Left lung (tissue), 14 donors: ENCODE measurements at places on chromosomes 4 and X.

- H3K36me3 ChIP-seq: no peaks in the 10 kb centered on the region
- H3K4me1 ChIP-seq: peaks cover 33% of the 10 kb centered on the region
- H3K4me3 ChIP-seq: no peak overlapping the region
- no peaks in the 10 kb centered on the region for H3K27me3 ChIP-seq
- H3K27ac ChIP-seq: peak overlapping the region; percentile 53
These were observed 55.2 kb downstream of the CHST7 start for GRCh38 chrX:46628460-46629371.

DNA sequence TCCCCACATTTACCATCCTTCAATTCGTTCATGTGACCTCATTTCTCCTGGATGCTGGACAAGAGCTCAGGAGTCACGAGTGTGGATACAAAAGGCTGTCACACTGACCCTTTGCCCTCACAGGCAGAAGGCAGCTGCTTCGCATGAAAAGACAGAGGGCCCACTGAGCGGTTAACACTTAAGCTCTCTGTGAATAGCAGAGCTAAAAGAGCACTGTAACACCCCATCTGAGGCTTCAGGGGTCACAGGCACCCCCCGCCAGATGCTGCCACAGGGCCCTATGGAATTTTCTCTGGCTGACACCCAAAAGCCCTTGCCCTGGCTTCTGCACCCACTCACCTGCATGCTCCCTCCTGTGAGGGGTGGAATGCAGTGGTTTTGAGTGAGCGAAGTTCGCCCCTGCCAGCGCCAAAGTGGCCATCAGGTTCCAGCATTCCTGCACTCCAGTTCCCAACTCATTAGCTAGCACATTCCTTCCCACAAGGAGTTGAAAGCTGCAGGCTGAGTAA is 360.9 kb downstream of the PPP3CA start:
- DNase-seq: no peak
- peaks cover 9% of the 10 kb centered on the region for H3K4me1 ChIP-seq
- H3K27ac ChIP-seq: no peak overlapping the region
- H3K36me3 ChIP-seq: no peaks in the 10 kb centered on the region

DNA sequence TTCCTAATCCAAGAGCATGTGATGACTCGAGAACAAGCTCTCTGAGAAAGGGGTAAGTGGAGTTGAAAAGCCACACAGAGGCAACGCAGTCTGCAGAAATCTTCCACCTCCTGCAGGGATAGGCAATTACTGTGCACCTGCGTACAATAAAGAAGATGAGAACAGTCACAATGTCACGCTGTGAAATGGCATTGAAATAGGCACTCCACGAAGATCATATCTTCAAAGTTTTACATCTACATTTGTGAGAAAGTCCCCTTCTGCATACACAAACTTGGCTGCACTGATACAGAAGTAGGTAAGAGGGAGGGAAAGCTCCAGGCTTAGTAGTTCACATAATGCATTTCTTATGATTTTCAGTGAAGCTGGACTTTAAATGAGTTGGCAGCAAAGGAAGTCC is 27.1 kb downstream of the DDX60L start:
- H3K27ac ChIP-seq: no peak overlapping the region
- no peaks in the 10 kb centered on the region for H3K4me1 ChIP-seq
- H3K27me3 ChIP-seq: no peaks in the 10 kb centered on the region
- no peak overlapping the region for H3K4me3 ChIP-seq

DNA sequence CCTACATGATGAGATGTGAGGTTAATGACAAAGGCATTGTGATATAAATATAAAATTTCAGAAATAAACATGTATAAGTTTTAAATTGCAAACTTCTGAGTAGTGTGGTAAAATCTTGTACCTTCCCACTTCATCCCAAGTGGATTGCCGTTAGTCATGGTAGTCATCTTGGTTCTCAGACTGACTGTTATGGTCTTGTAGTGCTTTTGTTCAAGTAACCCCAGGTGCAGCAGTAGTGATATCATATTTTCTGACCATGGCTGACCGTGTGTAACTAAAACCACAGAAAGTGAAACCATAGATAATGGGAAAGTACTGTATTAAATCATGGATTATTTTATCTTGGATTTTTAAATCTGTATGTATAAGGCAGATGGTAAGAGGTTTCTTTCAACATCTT is 74.8 kb upstream of the SLIT2 start:
- no peaks in the 10 kb centered on the region for H3K4me1 ChIP-seq
- H3K27me3 ChIP-seq: no peaks in the 10 kb centered on the region
- DNase-seq: no peak
- no peaks in the 10 kb centered on the region for H3K36me3 ChIP-seq
- no peak overlapping the region for H3K27ac ChIP-seq

DNA sequence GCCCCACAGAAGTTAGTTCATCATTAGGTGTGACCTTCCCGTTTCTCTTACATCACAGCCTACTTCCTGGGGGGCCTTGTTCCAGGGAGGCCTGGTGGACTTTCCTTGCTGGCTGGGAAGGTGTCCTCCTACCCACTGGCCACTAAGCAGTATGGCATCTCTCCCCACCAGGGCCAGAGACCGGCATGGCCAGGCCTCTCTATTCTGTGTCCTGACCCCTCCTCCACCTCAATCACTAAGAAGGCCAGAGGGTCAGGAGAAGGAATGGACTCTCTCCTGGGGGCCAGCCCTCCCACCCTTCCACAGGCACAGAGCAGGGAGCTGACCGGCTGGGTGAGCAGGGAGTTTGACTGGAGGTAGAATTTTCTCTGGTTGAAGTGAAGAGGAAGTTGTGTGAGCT is 81.9 kb downstream of the PJA1 start:
- H3K27me3 ChIP-seq: peaks cover under 1% of the 10 kb centered on the region
- DNase-seq: no peak
- no peaks in the 10 kb centered on the region for H3K4me1 ChIP-seq
- no peak overlapping the region for H3K27ac ChIP-seq
- H3K36me3 ChIP-seq: no peaks in the 10 kb centered on the region

- no peaks in the 10 kb centered on the region for H3K4me1 ChIP-seq
- H3K4me3 ChIP-seq: no peak overlapping the region
These were observed 68.2 kb downstream of the NELFA start for GRCh38 chr4:1940566-1940965.

GRCh38 chr4:113908829-113909228 is 70.6 kb downstream of the ARSJ start:
- H3K27me3 ChIP-seq: no peaks in the 10 kb centered on the region
- H3K4me1 ChIP-seq: no peaks in the 10 kb centered on the region
- no peaks in the 10 kb centered on the region for H3K36me3 ChIP-seq
- DNase-seq: no peak
- H3K4me3 ChIP-seq: no peak overlapping the region

DNA sequence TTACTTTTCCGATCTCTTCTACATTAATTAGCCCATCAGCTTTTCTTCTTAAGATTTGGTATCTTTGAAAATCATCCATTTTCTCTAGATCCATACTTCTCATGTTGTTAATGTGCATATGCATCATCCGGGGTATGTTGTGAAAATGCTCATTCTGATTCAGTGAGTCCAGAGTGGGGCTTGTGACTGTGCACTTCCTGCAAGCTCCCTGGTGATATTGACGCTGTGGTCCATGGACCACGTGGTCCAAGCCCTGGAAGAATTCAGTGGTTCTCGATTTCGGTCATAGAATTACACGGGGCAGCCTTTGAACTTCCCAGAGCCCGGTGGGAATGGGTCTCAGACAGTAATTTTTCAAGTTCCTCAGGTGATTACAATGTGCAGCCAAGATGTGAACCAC is 69.8 kb downstream of the ZFX start:
- H3K36me3 ChIP-seq: no peaks in the 10 kb centered on the region
- no peak overlapping the region for H3K4me3 ChIP-seq
- H3K27me3 ChIP-seq: no peaks in the 10 kb centered on the region
- H3K4me1 ChIP-seq: no peaks in the 10 kb centered on the region
- H3K27ac ChIP-seq: no peak overlapping the region

- no peaks in the 10 kb centered on the region for H3K36me3 ChIP-seq
- H3K4me3 ChIP-seq: no peak overlapping the region
- H3K4me1 ChIP-seq: no peaks in the 10 kb centered on the region
These were observed 241.1 kb downstream of the ANTXR2 start for GRCh38 chr4:79831701-79832514.

DNA sequence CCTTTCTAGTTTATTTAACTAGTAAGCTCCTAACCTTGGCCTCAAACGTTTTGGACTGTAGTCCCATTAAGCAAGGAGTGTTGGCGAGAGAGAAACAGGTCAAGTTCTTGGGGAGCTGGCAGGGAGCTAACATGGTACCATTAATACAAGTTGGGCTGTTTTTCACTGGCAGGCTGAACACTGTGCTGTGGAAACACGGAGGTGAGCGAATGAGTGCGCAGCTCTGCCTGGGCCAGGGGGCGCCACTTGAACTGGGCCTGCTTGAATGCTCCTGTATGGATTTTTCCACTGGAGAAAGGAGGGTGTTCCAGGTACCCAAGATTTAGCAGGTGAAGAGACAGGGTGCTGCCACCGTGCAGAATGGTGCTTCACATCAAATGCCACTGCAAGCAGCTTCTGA is 7.4 kb upstream of the SMS start:
- H3K4me1 ChIP-seq: no peaks in the 10 kb centered on the region
- H3K27me3 ChIP-seq: no peaks in the 10 kb centered on the region
- no peak for DNase-seq
- peak overlapping the region; percentile 73 for H3K27ac ChIP-seq
- H3K36me3 ChIP-seq: no peaks in the 10 kb centered on the region
- H3K4me3 ChIP-seq: no peak overlapping the region
